NCI-H1436 (cell line): ENCODE measurements at places on chromosomes 1 and 21.

DNA sequence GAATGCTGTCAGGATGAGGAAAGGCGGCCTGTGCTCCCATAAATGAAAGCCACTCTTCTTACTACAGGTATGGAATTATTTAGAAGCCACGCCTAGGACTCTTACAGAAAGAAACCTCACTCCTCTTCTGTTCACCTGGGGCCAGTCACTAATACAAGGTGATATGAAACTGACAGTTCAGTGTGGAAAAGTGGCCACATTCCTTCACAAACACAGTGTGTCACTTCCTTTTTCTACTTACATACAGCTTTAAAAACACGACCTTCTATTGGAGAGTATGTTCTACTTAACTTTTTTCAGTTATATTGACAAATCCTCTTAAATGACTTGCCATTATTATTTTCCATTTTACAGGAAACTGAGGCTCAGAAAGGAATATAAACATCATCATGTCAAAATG lies 163.1 kb downstream of the PCNX2 start:
- no peak for DNase-seq

DNA sequence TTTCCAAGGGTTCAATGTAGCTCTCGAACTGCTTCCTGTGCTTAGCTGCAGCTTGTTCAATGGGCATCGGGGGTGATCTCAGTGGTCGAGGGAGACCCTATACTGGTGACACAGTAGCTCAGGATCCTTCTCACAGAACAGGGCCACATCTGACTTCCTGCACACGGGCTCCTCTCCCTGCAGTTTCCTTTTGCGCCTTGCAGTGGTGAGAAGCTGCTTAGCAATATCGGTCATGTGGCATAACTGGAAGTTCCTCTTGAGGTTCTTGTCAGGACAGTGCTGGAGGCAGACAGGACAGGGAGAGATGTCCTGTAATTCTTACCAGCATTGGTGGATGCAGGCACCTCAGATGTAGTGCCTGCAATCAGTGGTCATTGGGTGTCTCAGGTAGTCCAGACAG lies 140.5 kb upstream of the MAP1LC3C start:
- no peak for DNase-seq

GRCh38 chr1:40633523-40633922 lies 32.0 kb downstream of the RIMS3 start:
- no peak for DNase-seq

DNA sequence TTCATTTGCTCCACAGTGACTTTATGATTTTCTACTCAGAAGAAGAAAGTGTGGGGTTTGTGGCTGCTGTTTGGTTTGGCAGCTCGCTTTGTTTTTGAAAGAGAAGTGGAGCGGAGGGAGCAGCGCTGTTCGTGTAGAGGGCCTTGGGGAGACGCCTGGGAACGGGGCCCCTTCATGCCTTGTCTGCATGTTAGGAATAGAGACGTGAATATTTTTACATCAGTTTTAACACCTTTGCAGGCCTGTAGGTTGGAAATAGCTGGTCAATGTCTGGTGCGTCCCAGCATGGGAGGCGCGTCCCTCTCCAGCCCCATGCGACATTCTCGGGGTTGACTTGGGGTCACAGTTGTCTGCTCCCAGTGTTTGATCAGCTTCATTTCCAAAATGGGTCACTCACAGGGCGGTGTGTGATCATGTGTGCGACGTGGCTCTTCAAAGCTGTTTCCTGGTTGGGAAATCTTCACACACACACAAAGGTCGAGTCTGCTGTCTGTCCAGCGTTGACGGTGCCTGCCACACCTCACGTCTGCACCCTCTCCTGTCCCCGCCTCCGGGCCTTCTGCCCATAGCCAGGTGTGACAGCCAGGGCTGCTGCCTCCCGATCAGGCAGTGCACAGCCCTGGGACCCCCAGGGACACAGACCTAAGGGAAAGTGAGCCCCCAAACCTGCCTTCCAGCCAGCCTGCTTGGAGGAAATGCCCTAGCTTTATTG lies 149.2 kb downstream of the PSMG1 start:
- no peak for DNase-seq

- no peak for DNase-seq
These were observed 361.9 kb downstream of the HLX start for GRCh38 chr1:221241157-221241556.

DNA sequence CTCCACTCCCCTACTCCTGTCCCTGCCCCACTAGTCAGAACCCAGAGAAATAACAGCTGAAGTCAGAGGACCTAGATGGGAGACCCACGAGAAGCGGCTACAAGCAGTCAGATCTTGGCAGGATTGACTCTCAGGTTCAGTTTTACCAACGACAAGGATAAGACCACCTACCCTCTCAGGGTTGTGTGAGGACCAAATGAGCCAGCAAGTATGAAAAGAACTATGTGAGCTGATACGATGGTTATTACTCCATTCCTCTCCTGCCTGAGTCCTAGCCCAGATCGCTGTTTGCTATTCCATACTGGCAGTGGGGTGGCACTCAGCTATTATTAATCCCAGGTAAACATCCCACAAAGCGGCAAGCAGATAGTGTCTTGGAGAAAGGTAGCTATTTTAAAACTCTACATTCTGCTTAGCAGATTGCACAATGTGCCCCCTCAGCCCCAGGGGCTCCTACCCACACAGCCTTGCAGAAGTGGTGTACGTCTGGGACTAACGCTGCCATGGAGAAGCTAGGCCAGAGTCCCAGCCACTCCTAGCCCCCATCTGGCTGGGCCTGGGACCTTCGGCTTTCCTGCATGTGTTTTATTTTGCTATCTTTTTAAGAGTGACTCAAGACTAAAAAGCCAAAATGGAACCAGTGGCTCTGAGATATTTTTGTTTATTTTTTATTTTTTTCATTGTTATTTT lies 58.9 kb downstream of the CD46 start:
- DNase-seq = no peak

DNA sequence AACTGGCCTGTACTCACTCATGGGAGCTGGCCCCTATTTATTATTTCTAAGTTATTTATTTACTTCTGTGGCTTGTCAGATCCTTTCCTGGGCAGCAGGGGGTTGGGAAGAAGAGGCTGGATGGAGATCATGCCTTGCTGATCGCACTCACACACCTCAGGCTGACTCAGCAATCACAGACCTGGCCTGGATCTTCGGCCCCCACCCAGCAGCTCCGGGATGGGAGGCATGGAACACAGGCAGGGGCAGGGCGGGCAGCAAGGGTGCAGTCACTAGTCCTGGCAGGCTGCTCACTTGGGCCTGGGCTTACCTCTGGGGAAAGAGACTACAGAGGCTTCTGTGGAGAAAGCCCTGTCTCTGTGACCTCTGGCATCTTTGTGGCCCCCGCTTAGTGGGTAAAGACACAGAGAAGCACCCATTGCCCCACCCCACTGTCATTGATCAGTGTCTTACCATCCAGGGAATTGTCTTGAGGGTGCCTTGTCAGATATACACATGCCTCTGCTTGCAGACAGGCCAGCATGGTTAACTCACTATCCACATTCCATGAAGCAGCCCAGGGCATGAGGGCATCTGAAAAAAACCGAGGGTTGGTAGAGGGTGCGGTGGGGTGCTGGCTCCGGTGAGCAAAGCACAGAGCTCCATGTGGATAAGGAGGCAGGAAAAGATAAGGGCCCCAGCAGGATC lies 3.7 kb downstream of the ARTN start:
- no peak for DNase-seq

- DNase-seq = no peak
These were observed 6.2 kb upstream of the EPS15 start for GRCh38 chr1:51525295-51525694.

DNA sequence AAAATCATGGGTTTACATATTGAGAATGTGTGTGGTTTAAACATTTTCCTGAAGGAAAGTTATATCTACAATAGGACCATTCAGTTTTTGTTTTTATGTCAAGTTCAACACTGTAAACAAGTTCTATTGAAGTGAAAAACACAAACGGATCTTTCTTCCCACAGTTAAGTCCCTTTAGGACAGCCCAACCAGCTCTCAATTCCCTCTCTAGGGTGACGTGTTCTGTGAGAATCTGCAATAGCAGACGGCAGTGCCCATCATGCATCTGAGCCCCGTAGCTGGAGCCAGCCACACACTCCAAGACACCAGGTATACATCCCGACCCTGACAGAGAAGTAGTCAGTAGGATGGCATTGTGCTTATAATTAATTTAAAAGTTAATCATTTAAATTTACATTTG lies 26.3 kb upstream of the IVNS1ABP start:
- DNase-seq = no peak

- DNase-seq = no peak
These were observed 505.4 kb downstream of the KCNT2 start for GRCh38 chr1:196102826-196103225.

DNA sequence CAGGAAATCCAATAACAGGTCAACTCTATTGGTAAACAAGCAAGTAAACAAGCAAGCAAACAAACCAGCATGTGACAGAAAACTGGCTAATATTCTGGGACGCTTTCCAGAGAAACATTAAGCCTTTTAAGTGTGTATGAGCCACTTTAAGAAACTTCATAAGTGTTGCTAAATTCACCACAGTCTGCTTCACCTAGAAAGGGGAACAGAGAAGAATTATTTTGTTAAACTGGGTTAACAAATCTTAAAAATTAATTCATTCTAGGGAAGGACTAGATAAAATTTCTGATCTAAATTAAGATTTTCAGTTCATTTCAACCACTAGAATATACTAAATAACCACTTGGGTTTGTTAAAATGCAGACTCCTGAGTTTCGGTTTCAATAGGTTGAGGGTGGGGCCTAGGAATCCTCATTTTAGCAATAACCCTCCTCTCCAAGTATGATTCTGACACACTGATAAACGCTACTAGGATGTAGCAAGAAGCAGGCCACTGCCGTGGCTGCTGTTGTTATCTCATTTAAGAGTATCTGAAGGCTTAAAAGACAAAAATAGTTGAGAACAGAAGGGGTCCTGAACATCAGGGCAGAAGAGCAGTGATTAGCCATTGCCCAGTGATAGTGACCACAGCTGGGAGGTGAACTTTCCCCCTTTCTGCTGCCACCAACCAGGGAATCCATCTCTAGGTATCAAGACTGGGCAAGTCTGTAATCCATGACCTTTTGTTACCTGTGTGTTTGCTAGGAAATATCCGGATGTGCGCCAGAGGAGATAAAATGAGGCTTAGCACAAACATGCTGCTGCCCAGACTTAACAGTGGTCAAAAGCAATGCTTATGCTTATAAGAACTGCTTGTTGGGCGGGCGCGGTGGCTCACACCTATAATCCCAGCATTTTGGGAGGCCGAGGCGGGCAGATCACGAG lies 11.2 kb downstream of the CREG1 start:
- no peak for DNase-seq

- no peak for DNase-seq
These were observed 70.7 kb downstream of the RPE65 start for GRCh38 chr1:68379085-68379478.

DNA sequence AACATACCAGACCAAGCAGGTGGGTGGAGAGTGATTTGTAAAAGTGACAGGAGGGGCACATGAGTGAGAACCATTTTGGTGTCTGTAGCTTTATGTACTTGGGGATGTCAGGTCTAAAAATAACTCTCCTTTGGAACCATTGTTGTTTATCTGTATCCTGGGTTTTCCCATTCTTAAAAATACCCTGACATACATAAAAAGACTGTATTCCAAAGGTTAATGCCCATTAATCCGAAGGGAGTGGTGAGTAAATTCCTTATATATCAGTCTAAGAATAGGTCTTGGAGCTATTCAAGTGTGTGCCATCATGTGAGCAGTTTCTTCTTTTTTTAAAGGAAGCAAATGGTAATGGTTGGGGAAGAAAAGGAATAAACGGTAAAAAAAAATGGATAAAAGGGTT lies 117.5 kb downstream of the TGFB2 start:
- no peak for DNase-seq

- DNase-seq = no peak
These were observed 6.2 kb upstream of the APCS start for GRCh38 chr1:159581422-159581821.
